ENCODE measurements at places on chromosomes 16 and 17.

GRCh38 chr17:81553616-81554181, 1.5 kb upstream of the FAAP100 start:
- DNase-seq, result no peak

DNA sequence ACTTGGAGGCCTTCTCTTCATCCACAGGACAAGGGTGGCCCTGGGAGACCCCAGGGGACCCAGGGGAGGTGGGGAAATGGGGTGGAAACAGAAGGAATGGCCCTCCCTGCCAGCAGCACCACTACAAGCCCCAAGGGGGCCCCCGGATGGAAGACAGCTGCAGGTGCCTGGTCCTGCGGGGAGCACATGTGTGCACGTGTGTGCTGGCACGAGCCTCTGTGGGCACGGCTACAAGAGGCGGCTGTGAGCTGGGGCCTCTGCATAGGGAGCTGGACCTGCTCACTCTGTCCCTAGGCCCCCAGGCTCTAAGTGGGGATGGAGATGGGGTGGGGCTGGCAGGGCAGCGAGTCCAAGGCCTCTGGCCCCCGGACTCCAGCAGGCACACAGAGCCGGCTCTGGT, 13.2 kb upstream of the AATK start:
- no peak for DNase-seq

GRCh38 chr17:73536700-73537605, 107.3 kb downstream of the SDK2 start:
- DNase-seq, result no peak

GRCh38 chr17:47099451-47099986, 89.6 kb downstream of the CDC27 start:
- no peak for DNase-seq

DNA sequence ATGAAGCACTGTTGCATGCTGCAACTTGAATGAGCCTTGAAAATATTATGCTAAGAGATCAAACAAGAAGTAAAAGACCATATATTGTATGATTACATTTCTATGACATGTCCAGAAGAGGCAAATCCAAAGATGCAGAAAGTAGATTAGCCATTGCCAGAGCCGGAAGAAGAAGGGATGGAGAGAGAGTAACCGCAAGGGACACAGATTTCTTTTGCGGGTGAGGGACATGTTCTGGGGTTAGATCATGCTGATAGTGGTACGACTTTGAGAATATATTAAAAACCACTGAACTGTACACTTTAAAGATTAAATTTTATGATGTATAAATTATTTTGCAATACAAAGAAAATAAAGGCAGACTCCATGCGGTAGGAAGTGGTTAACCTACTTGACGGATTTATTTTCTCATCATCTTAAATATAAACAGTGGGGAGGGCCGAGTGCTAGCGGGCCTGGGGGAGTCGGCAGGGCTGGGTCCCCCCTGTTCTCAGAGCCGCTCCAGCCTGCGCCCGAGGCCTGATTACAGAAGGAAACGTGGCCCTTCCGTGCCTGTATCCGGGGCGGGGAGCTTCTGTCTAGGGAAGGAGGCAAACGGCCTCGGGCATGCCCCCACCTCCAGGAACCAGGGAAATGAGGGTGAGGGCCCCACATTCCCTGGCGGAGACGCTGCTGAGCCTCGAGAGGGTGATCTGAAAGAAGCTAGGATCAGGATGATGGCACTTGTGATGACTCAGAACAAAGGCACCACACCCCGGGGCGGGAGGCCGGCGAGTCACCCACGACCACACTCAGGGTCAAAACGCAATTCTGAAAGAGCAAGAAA, 48.0 kb downstream of the SHCBP1 start:
- no peak for DNase-seq
